ENCODE measurements at places on chromosomes 6 and 20.

DNA sequence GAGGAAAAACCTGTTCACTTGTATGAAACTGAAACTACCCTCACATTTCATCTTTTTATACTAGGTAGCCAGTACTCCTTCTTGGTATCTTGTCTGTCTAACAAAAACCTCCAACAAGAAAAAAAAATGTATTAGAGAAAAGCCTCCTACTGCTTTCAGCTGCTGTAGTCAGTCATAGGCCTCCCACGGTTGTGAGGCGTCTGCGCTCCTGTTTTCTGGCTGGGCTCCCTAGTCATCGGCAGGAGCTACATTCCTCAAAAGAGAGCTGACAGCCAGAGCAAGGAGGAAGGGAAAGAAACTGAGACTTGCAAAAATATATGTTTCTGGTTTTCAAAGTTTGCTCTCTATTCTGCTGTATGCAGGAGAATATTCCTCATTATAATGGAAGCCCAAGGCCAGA is 517.0 kb downstream of the LMBRD1 start:
- DNase-seq: no peak

DNA sequence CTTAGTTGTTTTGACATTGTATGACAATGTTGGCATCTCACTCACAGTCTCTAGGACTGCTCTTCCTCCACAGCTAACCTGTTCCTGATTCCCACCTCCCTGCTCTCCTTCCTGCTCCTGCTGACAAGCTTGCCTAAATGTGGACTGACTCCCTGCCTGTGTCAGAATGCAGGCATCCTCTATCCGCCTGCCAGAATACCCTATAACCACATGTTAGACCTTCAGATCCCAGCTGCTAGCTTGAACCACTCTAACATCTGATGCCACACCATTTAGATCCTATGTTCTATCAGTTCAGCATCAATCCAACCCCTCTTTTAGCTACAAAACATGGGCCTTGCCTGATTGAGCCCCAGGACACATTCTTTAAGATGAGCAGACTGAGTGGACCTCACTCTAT is 12.2 kb downstream of the FILIP1 start:
- DNase-seq: no peak

DNA sequence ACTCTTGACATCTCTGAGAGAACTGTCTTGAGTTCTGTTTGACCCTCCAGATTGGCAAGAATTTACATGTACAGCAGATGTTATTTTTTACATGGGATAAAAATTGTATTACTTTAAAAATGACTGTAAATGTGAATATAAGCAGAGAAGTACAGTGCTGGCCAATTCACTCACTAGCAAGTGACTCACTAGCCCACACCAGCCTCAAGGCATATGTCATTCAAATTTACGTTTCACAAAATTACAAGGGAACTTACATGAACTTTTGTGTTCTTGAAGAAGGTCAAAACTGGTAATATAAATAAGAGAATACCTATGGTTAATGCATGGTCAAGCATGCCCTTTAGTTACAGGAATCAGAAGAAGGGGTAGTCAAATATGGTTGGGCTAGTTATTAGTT is 54.0 kb upstream of the HMGCLL1 start:
- DNase-seq: no peak

GRCh38 chr6:119122336-119122735 is 43.9 kb upstream of the FAM184A start:
- no peak for DNase-seq

DNA sequence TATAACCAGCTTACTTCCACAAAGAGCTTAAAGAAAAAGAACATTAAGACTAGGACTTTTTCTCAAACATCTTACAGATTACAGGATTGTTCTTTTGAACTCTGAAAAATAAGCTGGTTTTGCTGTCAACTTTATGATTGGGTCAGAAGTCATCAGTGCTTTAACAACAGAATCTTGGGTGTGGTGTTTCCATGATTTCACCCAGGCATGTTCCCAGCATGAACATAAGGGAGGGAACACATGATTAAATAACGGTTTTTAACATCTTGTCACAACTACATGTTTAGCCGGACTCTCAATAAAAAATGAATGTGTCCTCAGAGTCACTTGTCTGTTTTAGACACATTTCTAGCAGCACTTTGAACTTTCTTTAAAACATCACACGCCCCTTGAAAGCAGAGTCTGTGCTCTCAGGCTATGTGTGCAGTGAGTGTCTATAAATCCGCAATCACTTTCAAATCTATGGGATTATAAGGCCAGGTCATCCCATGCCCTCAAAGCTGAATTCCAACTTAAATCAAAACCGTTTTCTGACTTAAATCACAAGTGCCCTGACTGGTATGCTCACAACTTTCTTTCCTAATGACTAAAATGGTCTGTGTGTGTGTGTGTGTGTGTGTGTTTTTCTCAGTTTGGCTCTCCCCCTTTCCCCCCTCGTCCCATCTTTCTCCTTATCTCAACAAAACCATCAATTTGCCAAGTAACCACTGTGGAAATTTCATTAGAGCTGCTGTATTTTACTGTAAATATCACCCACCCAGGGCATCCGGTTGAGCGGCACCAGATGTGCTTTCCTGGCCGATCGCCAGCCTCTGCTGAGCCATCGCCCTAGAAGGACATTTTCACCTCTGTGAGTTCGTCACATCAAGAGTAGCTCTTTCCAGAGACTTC is 216.8 kb upstream of the DTNBP1 start:
- DNase-seq: peak; percentile 5

- DNase-seq: no peak
Measured at GRCh38 chr20:59458645-59459044, 145.7 kb upstream of the PHACTR3 start.

DNA sequence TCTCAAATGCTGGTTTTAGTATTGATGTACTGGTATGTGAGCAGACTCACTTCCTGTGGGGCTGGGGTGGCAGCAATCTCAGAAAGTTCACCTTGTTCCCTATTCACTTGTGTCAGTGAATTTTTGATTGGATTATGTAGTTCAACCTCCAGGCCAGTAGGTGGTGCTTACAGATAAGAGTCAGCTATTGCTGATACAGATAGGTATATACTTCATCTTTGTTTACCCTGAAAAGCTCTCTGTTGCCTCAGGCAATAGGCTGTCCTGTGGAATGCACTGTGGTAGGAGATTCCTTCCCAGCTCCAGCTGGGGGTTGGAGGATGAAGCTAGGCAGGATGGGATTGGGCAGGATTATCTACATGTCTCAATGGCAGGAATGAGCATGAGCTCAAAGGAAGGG is 851.2 kb upstream of the EYS start:
- DNase-seq: no peak

DNA sequence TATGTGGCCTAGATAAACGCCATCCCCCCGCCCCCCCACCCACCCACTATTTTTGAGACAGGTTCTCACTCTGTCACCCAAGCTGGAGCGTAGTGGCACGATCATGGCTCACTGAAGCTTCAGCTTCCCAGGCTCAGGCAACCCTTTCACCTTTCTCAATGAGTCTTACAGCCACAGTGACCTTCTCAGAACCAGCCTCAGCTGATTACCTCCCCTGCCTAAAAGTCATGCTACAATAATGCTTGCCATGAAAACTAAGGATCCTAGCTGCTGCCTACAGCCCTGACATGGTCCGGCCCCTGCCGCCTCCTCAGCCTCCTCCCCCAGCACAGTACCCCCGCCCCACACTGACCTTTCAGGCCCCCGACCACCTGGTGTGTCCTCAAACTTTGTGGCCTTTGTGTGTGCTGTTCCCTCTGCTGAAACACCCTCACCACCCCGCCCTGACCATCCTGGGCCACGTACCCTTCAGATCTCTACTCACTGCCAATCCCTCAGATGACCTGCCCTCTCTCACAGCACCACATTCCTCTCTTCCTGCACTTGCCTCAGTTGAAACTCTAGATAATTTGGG is 31.3 kb downstream of the PNPLA1 start:
- no peak for DNase-seq

DNA sequence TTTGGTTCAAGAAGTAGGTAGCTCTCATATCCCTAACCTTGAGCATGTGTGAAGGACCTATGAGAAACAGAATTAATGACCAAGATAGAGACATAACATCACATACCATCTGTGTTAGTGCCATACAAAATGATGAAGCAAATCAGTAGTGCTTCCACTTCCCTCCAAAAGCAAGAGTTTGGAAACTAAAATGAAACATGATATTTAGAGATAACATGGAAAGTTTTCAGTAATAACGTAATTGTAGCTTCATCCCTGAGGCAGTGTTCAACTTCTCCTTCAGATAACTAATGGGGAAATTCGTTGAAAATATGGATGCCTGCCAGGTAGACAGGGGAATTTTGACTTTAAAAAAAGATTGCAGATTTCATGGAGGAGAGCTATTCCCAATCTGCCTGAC is 248.4 kb upstream of the IRAK1BP1 start:
- DNase-seq: no peak

DNA sequence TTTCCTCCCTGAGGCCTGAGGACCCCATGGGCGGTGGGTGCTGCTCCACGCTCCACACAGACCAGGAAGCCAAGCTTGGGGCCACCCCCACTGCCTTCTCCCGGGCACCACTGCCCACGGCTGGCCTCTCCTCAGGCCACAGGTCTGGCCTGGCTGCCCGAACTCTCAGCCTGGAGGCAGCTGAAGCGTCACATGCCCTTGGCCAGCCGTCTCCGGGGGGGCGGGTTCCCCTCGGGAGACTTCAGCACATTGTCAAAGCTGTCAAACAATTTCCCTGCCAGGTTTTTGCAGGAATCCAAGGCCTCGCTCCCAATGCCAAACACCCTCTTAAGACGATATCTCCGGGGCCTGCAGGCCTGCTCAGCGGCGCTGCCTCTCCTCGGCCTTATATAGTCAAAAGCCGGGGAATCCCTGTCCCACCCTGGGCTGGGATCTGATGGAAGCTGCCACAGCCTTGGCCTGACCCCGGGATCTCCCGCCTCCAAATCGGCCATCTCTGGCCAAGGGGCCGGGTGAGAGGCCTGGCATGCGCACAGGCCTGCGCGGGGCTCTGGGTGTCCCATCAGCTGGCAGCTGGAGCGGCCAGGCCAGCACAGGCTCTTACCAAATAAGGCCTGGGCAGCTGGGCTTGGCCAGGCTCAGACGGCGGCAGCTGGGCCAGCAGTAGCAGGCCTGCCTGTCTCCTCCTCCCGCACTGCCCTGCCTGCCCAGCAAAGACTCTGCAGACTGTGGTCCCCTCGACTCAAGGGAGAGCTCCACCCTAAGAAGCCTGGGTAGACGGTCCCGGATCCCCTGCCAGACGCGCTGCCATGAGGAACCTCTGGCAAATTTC is 49.7 kb downstream of the RBM38 start:
- no peak for DNase-seq

GRCh38 chr20:56859801-56860261 is 230.7 kb downstream of the TFAP2C start:
- no peak for DNase-seq

GRCh38 chr20:20856306-20856705 is 143.9 kb upstream of the RALGAPA2 start:
- no peak for DNase-seq

- no peak for DNase-seq
Measured at GRCh38 chr6:5108536-5109150, 23.5 kb downstream of the PPP1R3G start.

GRCh38 chr20:62770916-62771315 is 25.4 kb upstream of the MRGBP start:
- DNase-seq: no peak

GRCh38 chr20:38217791-38218565 is 42.6 kb downstream of the KIAA1755 start:
- DNase-seq: no peak

- no peak for DNase-seq
Measured at GRCh38 chr6:27812805-27813492, 99.2 kb downstream of the OR2B2 start.

DNA sequence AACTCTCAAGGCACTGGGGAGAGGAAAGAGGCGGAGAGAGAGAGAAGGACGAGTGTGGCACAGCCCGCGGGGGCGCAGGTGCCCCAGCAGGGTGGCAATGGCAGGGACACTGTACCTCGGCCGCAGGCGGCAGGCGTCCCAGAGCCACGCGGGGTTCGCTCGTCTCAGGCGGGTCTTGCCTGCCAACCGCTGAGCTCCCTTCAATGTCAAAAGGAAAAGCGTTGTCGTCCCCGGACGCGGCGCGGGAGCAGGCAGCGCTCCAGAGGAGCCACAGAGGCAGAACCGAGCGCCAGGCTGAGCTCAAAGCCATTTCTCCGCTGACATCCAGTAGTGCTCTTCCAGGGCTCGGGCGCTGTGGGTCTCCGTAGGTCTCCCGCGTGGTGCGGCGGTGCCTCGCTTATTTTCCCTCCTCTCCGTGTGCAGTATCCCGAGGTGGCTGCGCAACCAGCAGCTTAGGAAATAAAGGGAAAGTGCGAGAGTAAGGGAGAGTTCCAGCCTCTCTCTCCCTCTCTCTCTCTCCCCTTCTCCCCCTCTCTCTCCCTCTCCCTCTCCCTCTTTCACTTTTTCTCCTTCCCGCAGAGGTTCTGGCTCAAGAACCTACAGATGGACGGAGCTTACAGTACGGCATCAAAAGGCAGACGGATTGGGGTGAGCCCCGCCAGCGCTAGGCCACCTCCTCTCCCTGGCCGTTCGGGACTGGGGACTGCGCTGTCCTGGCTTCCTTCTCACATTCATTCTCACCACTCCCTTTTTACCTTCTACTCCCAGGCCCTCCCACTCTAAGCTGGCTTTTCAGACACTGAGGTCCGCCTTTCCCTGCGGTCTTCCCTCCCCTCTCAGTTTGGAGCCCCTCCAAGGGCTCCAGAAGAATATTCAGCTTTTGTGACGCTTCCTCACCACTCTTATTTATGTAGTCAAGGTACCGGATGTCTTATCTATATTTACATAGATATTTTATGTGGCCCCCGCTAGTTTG is at the start of gene LAMA4:
Gene LAMA4 (minus strand): TSS at position 727 of the 976 bp plus-strand sequence. CDS start 417 bp downstream, at position 310.
- DNase-seq: no peak

DNA sequence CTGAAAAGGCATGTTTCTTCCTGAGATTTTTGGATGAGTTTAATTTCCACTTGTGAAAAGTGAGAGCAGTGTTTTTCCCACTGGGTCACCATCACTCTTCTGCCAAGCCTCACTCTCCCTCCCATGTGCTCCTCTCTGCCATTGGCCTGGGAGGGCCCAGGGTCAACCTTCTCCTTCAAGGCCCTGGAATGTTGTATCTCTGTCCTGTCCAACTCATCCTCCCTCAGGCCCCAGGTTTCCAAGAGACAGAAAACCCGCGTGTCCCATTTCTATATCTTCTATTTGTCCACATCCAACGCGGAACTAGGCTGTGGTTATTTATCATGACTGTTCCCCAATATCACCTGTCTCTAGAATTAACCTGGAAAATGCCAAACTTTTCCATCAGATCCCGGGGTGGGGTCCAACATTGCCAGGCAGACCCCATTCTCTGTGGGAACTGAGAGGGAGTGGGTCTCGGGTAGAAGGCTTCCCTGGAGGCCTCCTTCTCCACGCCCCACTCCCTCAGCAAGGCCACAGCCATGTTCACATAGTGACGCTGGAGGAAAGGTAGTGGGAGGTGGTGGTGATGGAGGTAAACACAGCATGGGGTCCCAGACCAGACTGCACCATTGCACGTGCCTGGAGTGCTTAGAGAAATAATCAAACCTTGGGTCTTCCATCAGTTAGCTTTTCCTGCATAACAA is 173.5 kb downstream of the SCP2D1 start:
- DNase-seq: no peak

GRCh38 chr6:25452031-25452430 is 172.9 kb downstream of the CARMIL1 start:
- DNase-seq: no peak

GRCh38 chr20:1802385-1803060 is 92.7 kb upstream of the SIRPA start:
- no peak for DNase-seq
